ENCODE measurements at places on chromosomes 12 and 14. TPM values are rescaled to one million over a fixed set of nuclear protein-coding genes. Genes with fewer than 3 reads are reported as not detected.

Gene POTEM
- total RNA-seq, result 0.57 TPM

Gene RHOJ
- total RNA-seq, result 9.5 TPM

Gene GABARAPL1
- total RNA-seq, result 19.5 TPM

Gene DNAJC22
- total RNA-seq, result 2.4 TPM

Gene TXNDC16
- total RNA-seq, result 4.2 TPM

Gene MIPOL1
- total RNA-seq, result 28.0 TPM

Gene CD163L1
- total RNA-seq, result 21.4 TPM

Gene LRTM2
- not detected for total RNA-seq

Gene IGF1
- total RNA-seq, result not detected

Gene TMEM63C
- 0.06 TPM for total RNA-seq

Gene ACSS3
- total RNA-seq, result 7.0 TPM

Gene CPSF2
- 86.0 TPM for total RNA-seq

Gene PLXNC1
- total RNA-seq, result 4.0 TPM

Gene C12orf50
- not detected for total RNA-seq

Gene PYGL
- total RNA-seq, result 56.2 TPM

Gene GSC
- 11.0 TPM for total RNA-seq

Gene CELA1
- not detected for total RNA-seq

Gene GLI1
- 0.57 TPM for total RNA-seq

Gene TTC9
- 2.6 TPM for total RNA-seq

Data from Daoy (cell line).